Naive B cell (primary cell): ENCODE measurements at places on chromosomes 5 and 9. TPM values are rescaled to one million over a fixed set of nuclear protein-coding genes. Genes with fewer than 3 reads are reported as not detected.

Gene ETF1
- polyA plus RNA-seq = 29.6 TPM

Gene HRH2
- not detected for polyA plus RNA-seq

Gene GADD45G
- 0.96 TPM for polyA plus RNA-seq

Gene SPATA31D4
- not detected for polyA plus RNA-seq

Gene CDO1
- polyA plus RNA-seq = not detected

Gene AGGF1
- polyA plus RNA-seq = 30.6 TPM

Gene C5orf58
- polyA plus RNA-seq = not detected

Gene ANKDD1B
- polyA plus RNA-seq = not detected

Gene TAF9
- polyA plus RNA-seq = 165 TPM

Gene SH3TC2
- polyA plus RNA-seq = not detected

- DNase-seq = no peak
Observed at GRCh38 chr5:83530193-83530592, 58.6 kb downstream of the VCAN start.

DNA sequence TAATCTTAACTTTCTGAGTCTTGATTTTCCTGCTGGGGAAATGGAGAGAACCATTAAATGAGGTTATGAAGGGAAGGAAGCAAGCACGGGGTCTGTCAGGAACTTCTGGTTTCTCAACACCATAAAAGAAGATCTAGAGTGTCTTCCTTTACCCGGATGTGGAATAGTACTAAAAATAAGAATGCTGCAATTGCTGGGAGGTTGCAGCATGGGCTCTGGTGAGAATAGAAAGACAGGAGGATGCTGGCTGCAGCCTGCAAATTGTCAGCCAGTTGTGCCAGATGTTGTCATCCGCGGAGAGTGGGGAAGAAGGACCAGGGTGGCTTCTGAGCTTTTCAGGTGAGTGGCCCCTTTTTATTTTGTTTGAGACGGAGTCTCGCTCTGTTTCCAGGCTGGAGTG is 69.3 kb upstream of the STC2 start:
- no peak for DNase-seq

GRCh38 chr5:154834053-154834452 is 16.4 kb downstream of the FAXDC2 start:
- DNase-seq = no peak

- no peak for DNase-seq
Observed at GRCh38 chr9:123696476-123696875, 233.4 kb downstream of the DENND1A start.

DNA sequence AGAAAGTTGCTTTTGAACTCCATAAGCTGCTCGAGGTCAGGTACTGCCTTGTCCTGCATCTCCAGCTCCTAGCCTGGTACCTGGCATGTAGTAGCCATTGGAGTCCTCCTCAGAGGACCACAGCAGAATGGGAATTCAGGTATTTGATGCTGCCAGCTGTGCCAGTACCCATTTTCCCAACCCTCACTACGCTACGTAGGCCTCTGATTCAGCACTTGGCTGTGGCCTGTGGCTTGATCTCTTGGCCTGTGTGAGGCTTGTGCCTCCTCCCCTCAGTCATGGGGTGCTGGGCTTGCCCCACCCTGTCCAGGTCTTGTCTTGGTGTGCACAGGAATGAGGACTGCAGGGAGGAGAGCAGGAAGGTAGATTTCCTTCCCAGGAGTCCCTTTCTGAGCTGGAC is 11.8 kb downstream of the OTULIN start:
- no peak for DNase-seq

GRCh38 chr5:172315587-172316493 is 32.3 kb upstream of the UBTD2 start:
- no peak for DNase-seq

GRCh38 chr9:131405428-131405827 is 11.5 kb downstream of the PRRC2B start:
- no peak for DNase-seq

DNA sequence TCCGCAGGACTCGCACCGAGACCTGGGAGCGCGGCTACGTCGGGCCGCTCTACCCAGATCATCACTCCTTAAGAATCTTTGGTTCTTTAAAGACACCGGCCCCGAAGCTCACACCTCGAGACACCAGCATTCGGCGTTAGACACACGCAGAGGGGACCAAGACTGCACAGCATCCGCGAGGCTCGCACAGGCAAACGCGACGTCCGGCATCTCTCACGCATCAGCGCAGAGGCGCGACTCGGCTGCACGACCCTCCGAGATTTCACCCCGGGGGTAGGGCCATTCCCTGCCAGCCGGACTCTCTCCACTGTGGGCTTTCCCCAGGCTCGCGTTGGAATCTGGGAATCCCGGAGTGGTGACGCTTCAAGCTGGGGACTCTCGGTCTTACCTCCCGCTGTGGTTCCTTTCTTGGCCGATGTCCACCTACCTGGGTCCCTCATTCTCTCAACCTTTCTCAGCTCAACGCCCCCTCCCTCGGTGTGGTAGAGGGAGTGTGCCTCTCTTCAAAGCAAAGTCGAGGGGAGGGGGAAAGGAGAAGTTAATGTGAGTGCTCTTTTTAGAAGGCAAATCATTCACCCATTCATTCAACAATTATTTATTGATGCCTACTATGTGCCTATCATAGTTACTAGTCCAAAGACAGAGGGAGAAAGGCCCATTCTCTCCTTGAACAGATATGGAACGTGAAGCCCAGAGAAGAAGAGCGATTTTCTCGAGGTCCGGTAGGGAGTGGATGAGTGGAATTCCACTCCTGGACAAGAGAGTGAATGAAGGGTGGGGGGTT is 1.3 kb upstream of the HAND1 start:
- no peak for DNase-seq

- DNase-seq = no peak
Observed at GRCh38 chr5:160466889-160467554, 45.4 kb downstream of the PTTG1 start.

GRCh38 chr5:143600396-143601075 is 197.1 kb upstream of the NR3C1 start:
- no peak for DNase-seq

- peak; percentile 51 for DNase-seq
Observed at GRCh38 chr5:72817076-72817481, 618 bp downstream of the TNPO1 start.

- no peak for DNase-seq
Observed at GRCh38 chr9:131587906-131588305, 42.6 kb downstream of the PRRT1B start.

DNA sequence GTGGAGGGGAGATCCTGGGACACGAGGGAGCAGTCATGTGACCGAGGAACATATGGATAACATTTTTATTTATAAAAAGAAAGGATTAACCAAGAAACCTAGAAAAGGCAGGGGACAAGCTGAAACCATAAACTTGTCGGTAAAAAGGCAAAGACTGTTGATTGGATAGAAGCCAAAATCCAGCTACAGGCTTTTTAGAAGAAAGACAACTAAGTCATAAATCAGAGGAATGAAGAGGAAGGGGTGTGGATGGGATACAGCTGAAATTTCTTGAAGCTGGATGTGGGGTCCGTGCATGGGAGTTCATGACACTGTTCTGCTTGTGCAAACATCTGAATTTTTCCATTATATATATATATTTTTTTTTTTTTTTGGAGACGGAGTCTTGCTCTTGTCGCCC is 110.7 kb upstream of the PHYKPL start:
- no peak for DNase-seq

GRCh38 chr9:135724186-135724787 is 22.3 kb downstream of the KCNT1 start:
- no peak for DNase-seq

DNA sequence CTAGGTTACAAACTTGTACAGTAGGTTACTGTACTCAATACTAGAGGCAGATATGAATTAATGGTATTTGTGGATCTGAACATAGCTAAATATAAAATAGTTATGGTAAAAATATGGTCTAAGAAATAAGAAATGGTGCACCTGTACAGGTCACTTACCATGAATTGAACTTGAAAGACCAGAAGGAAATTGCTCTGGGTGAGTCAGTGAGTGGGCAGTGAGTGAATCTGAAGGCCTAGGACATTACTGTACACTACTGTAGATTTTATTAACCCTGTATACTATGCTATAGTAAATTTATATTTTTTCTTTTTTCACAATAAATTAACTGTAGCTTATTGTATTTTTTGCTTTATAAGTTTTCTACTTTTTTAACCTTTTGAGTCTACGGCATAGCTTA is 1020.4 kb downstream of the CDH18 start:
- DNase-seq = no peak

DNA sequence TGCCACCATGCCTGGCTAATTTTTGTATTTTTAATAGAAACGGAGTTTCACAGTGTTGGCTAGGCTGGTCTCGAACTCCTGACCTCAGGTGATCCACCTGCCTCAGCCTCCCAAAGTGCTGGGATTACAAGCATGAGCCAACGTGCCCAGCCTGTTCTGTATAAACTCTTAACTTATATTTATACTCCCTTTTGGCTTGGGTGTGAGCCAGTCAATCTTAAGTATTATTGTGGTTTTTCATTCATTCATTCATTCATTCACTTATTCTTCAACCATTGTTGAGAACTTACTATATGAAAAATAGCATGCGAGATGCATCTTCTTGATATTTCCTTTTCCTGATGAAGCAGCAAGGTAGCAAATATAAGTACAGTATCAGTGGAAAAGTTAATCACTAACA is 132.9 kb downstream of the ADGRV1 start:
- DNase-seq = no peak

- no peak for DNase-seq
Observed at GRCh38 chr5:68344447-68345111, 129.0 kb downstream of the PIK3R1 start.

DNA sequence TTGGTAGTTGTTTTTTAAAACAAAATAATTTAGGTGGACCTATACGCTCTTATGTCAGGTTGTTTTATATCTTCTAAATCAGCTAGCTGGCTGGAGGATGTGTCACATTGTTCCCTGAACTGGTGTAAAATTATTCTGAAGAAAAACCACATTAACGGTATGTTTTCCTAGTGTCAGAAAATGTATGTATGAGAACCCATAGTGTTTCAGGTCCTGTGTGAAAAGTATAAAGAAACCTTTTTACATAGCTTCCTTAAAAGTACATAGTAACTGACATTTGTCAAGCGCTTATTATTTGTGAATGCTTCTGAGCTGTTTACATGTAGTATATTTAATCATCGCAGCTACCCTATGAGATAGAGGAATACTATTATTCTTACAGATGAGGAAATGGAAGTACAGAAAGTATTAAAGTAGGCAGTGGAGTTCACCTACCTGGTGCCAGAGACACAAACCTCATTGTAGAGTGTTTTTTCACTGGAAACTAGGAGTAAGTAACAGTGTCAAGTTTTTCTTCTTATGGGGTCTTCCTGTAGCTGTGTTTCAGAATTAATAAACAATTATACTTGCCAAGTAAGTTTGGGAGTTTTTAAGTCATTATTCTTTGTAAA is 10.4 kb upstream of the FAM120AOS start:
- DNase-seq = no peak

DNA sequence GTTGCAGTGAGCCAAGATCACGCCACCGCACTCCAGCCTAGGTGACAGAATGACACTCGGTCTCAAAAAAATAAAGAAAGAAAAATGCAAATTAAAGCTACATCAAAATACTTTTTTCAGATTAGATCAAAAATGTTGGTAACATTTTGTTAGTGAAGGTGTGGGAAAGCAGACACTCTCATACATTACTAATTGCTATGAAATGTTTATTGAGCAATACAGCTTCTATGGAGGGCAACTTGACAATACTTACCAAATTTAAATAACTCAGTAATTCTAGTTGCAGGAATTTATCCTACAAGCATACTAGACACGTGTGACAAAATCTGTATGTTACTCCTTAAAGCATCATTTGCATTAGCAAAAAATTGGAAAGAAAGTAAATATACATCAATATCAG is 4.1 kb downstream of the TRIM23 start:
- DNase-seq = no peak

DNA sequence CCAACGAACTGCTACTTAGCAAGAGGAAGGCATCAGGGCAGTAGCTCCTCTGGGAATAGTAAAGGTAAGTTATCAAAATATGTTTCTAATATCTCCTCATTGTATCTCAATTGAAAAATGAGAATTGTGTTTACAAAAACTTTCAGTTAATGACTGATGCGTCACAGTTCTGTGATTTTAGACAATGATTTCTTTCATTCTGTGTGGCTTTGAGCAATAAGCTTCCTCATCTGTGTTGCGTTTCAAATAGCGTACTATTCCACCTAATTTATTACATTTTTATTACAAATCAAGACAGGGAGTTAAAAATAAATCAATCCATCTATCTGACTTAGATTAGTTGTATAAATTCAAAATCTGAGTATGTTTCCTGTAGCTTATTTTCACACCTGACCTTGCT is 145.0 kb downstream of the CAAP1 start:
- DNase-seq = no peak

DNA sequence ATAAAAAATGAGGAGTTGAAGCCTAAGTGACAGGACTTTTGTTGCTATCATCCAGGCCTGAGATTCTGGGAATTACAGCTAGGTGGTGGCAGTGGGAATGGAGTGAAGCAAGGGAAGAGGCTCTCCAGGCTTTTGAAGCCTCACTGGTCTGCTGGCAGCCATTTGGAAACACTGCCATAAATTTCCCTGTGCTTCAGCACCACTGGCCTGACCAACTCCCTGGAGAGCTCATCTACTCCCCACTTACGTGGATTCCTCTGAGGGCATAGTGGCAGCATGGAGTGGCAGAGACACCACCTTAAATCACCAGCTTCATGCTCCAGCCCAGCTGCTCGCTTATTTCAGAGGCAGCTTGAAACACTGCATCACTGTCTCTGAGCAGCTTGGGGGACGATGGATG is 518.2 kb downstream of the TLR4 start:
- no peak for DNase-seq

DNA sequence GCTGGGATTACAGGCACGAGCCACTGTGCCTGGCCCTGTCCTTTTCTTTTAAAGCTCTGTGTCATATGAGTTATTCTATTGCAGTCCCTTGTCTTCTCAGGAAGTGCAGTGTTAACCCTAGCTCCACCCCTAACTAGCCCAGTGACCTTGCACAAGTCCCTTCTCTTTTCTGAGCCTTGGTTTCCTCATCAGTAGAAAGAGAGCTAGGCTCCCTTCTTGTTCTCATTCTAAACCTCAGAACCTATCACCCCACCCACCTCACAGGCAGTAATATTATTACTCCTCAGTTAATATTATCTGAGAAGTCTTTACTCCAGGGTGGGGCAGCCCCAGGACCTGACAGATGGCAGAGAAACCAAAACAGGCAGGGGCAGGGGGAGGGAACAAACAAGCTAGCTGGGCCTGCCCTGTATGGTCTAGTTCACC is 7.2 kb downstream of the CYFIP2 start:
- no peak for DNase-seq

DNA sequence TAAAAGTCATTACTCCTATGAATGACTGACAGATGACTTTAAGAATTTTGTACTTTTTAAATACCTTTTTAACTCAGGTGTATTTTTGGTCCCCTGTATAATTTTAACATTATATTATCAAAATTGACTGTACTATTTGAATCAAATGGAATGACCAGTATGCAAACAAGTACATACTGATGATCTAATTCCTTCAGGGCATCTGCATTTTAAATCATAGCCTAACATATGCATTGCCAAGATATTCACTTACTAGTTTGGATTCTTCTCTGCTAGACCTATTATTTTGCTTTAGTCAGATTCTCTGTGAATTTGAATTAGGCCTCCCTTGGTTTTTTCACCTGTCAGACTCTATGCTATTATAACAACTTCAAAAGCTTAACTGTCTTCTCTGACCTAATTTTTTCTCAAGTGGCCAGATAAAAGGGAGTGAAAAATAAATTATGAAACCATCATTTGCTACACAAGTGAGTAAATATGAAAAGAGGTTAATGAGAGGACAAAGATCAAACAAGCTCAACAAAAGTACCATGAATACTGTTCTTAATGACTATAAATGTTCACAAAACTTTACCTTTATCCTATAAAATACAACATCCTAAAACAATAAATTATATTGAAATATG is 1505.2 kb upstream of the CDH9 start:
- no peak for DNase-seq

GRCh38 chr9:88037285-88037845 is 63.0 kb upstream of the CDK20 start:
- no peak for DNase-seq
